ENCODE measurements at places on chromosomes 6 and 20.

GRCh38 chr6:31204751-31205145 is 34.3 kb upstream of the POU5F1 start:
- DNase-seq, result no peak

- DNase-seq, result no peak
Observed at GRCh38 chr6:52728394-52728793, 34.9 kb downstream of the GSTA2 start.

DNA sequence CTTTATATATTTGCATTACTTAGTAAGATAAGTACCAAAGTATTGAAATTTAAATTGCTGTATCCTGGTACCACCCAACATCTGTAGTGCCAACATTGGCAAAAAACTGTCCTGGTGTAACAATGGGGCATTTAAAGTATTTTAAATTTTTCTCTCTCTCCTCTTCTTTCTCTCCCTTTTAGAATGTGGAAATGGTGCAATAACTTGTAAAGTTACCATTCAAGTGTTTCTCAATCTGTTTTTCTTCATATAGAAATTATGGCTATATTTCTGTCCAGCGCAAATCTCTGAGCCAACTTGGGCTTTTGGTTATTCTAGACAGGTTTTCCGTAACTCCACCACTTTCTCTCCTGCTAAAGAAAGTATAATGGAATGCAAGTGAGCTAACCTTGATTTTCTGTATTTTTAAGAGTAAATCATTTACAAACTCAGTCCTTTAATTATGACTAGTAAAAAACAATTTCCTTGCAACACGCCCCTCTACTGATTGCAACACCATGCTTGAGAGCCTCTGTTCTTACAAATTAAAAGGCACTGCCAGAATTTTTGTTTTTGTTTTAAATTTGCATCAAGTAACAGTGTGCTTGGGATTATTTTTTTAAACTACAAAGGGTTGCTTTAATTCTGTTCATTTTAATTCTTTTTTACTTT is 324.2 kb upstream of the CITED2 start:
- no peak for DNase-seq

- no peak for DNase-seq
Observed at GRCh38 chr20:8589956-8590355, 457.9 kb downstream of the PLCB1 start.

GRCh38 chr20:62644044-62644795 is 1.9 kb downstream of the SLCO4A1 start:
- no peak for DNase-seq

DNA sequence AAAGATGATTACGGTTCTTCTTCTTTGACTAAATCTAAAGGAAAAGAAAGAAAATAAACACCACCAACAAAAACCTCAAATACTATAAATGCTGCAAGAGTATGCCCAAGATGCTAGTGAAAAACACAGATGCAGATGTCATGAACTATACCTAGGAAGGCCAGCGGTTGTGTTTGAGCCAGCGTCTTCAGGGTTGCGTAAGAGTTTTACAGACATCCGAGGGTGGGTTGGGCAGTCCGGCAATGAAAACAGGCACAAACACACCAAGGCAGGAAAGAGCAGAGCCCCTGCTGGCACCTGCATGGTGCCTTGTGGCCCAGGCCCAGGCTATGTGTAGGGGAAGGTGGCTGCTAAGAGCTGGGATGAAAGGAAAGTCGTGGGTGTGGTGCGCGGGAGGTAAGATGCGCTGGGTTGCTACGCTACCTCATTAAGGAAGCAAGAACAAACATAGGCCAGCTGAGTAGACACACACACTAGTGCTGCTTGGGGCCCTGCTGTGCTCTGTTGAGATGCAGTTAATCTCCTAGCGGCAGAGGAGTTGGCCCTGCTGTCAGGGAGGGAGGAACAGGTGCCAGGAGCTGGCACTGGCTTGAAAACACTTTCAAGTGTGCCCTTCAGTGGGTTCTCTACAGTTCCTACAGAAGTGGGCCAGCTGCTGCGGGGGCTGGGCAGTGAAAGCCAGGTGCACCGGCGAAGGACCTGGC is 170.2 kb upstream of the PLN start:
- no peak for DNase-seq

DNA sequence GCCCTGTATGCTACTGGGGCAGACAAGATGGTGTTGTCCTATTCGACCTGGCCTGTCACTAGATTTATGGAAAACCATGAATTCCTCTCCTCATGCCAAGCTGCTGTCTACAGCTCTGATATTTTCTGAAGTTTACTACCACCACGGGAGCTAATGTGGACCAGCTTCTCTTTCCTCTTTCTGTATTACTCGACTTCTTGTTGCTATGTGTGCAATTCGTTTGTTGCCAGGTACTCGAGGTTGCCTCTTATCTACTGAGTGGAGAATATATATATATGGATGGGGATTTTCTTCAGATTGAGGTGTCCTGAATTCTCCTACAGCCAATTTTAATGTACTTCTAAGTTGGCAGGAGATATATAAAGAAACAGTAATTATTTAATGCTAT is 34.7 kb downstream of the MAN1A1 start:
- no peak for DNase-seq

- no peak for DNase-seq
Observed at GRCh38 chr20:12090920-12091319, 173.2 kb downstream of the BTBD3 start.

DNA sequence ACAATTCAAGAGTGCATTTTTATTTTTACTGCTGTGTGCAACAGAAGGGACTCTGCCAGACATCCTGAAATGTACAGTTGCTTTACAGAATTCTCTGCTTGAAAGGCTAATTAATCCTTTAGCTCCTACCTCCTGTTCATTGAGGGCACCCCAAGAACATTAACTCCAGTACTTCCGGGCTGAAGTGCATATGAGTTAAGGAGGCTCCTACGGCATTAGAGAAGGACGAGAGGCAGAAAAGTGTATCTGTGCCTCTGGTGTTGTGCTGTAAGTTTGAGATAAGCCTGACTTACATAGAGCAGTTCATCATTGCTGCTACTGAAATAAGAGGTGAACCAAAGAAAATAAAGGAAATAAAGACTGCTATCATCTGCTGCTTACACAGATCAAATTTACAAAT is 609.3 kb upstream of the ADGRB3 start:
- DNase-seq, result no peak

DNA sequence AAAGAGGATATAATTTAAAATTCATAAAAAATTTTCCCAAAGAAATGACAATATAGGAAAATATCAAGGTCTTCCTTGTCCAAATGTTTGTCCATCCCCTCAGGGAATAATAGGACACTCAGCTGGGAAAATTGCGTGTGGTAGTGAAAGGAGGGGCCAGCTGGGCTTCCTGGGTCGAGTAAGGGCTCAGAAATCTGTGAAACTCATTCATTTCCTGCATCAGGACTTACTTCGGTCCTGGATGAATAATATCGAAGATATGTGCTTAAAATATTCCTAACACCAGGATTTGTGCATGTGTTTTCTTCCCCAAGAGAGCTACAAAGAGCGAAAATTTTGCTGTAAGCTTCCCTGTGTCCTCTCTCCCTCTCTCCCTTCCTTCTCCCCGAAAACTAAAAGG is 118.2 kb upstream of the GJE1 start:
- no peak for DNase-seq

DNA sequence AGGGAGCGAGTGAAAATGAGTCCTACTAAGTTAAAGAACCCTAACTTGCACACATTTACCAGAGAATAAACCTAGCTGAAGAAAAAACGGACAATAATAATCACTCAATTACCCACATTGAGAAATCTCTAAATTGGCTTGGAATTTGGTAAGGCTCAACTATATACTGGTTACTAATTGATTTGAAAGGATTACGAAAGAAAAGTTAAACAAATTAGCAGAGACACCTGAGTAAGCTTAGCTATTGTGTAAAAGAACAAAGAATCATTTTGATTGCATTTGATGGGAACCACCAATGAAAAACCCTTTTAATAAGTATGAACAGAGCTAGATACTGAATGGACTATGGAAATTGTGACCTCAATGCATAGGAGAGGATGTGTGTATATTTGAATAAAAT is 118.6 kb upstream of the ADGRF1 start:
- no peak for DNase-seq

GRCh38 chr20:19322061-19322985 is 109.9 kb downstream of the SLC24A3 start:
- no peak for DNase-seq

GRCh38 chr6:87244380-87244779 is 78.0 kb upstream of the SMIM8 start:
- DNase-seq, result no peak

DNA sequence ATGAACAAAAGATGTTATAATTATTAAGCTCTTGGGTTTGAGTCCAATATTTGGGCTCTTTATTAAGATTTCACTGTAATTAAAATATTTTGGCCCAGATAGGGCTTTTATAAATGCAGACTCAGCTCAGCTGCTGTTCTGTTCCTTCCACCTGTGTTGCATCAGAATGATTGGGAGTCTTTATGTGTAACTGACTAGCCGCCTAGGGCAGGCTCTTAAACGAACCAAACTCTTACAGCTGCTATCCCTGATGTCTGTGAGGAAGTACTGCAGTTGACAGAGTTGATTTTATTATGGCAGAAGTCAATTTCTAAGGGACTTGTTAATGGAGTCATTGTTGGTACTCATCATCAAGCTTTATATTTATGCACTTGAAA is 144.7 kb downstream of the MYO6 start:
- no peak for DNase-seq

DNA sequence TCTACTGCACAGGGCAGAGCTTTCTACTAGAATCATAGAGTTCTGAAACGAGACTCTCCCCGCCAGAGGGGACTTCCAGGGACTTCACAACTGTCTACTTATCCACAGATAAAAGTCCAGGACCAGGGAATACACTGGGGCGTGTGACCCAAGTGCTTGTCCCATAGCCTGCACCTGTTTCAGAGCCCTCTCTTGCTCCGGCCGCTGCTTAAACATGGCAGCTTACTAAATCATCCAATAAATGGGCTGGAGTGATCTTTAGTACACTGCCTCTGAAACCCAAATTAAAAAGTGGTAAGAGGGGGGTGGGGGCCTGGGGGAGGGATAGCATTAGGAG is 8.9 kb upstream of the RAB44 start:
- DNase-seq, result no peak

DNA sequence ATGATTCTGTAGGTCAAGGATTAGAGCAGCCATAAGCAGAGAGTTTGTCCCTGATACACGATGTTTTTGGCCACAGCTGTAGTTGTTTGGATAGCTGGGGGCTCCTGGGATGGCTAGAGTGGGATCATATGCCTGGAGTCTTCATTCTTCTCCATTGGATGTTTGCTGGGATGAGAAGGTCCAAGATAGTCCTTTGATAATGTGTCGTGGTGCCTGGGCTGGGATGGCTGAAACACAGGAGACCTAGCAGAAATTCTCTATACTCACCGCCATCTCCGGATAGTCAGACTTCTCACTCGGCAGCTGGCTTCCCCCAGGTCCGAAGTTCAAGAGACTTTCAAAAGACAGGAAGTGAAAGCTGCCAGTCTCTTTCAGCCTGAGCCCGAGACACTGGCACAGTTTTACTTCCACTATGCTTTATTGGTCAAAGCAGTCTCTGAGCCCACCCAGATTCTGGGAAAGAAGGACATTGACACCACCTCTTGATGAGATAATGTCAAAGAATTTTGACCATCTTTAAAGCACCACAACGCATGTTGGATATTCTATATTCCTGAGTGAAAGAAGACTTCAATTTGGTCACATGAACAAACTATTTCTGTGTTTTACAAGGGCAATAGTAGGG is 16.0 kb downstream of the MARCKS start:
- DNase-seq, result no peak

GRCh38 chr6:252775-253535 is 39.3 kb upstream of the DUSP22 start:
- DNase-seq, result no peak

DNA sequence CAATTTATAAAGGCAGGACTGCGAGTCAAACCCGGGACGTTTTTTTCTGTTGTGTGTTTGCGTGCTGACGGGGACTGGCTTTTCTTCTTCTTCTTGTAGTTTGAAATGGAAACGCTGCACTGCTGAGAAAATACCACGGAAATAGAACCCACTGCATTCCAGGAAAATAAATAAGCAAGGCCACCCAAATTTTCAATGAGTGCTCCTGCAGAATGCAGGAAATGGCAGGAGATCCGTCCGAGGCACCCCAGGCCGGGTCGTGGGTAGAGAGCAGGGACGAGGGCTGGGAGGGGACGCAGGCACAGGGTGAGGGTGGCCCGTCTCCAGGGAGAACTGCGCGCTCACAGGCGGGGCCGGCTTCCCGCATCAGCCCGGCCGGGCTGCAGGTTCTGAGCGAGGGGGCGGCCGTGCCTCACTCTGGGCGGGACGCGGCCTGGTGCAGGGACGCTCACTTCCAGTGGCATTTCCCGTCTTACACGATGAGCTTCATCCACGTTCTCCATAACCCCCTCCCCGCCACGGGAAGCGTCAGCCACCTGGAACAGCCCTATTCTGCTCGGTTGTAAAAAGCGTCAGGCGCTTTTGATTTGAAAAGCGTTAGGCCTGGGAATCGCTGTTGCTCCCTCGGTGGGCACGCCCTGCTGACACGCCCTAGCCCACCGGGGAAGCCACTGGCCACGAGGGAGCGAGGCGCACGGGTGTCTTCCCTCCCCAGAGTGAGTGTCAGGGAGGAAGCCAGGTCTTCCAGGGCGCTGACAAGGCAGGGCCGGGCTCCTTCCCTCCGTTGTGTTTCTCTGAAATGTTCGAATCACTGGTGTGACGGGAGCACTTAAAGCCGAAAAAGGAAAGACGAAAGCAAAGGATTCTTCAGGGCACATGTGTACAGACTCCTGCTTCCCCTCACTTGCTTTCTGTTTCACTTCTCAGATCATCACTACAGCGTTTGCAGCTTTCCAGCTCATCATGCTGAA is 17.9 kb upstream of the EXOC2 start:
- DNase-seq, result peak; percentile 64

DNA sequence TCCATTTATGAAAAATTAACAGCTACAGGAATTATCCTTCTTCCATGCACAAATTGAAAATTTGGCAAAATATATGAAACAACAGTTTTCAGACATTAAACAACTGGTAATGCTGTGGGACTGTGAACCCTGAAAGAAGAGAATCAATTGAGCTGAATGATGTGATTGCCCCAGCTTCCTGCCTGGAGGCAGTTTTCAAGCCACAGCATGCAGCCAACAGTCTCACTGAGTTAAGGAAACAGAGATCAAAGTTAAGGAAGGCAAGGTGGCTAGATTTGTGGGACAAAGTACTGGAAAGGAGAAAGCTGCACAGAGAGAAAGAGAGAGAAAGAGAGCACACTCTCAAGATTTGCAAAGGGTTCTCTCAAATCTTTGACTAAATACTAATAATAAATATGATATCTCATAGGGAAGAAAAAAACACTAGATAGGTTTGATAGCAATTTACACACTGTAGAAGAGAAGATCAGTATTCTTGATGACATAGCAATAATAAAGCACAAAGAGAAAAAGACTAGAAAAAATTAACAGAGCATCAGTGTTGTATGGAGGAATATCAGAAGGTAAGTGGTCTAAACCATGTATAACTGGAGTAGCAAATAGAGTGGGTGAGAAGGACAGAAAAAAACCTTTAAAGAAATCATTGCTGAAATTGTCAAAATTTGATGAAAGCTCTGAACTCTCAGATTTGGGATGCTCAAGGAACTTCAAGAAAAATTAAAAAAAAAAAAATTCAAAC is 70.1 kb upstream of the CNKSR3 start:
- DNase-seq, result no peak

GRCh38 chr6:164469276-164469949 is 840.0 kb downstream of the C6orf118 start:
- DNase-seq, result no peak

- no peak for DNase-seq
Observed at GRCh38 chr20:50053362-50054230, 59.4 kb downstream of the UBE2V1 start.
